Activated CD8-positive, alpha-beta memory T cell treated with anti-CD3 and anti-CD28 coated beads for 48 hours (primary cell): ENCODE measurements at places on chromosomes 3 and 15.

DNA sequence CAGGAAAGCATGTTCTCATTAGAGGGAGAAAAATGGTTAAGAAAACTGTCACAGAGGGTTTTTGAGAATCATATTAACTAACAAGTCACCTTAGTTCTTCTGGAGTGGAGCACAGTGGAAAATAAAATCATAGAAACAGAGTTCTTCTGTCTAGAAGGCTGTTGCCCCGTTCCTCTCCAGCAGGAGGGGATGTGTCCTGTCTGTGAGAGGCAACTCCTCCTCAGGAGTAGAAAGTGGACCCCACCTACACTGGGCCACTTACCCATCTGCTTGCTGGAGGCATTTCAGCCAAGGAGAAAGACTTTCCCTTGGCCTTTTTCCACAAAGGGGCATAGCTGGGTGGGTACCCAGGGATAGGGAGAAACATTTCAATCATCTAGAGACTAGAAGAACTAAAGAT lies 106.6 kb downstream of the SSR3 start:
- no peak for DNase-seq

DNA sequence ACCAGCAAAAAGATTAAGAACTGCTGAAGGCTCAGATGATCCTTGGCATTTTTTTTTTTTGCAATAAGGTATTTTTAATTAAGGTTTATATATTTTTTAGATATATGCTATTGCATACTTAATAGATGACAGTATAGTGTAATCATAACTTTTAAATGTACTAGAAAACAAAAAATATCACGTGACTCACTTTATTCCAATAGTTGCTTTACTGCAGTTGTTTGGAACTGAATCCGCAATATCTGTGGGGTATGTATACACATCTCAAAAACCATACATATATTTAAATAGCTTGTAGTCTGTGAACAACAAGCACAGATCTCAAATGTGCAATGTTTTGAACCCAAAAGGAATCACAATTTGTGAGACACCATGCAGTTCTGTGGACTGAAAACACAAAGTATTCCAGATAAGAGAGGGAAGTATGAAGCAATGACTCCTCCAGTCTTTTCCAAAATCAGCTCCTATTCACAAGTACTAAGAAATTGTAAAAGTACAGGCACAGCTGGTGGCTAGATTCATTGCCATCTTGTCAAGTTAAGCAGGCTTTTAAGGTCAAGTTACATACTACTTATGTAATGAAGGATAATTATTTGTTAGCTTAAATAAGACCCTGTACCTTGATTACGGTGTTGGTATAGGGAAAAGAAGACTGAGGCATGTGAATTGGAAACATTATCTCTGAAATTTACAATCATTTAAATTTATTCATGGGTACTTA lies 331.1 kb downstream of the TBC1D5 start:
- DNase-seq, result no peak

- DNase-seq, result no peak
These were observed 82.1 kb upstream of the POMGNT2 start for GRCh38 chr3:43187836-43188479.

- no peak for DNase-seq
These were observed 160.6 kb downstream of the STT3B start for GRCh38 chr3:31693346-31693745.

- peak; percentile 42 for DNase-seq
These were observed 27.2 kb upstream of the TNFSF10 start for GRCh38 chr3:172550347-172550943.

- DNase-seq, result no peak
These were observed 15.1 kb downstream of the CSPG4 start for GRCh38 chr15:75697523-75697922.

- no peak for DNase-seq
These were observed 10.2 kb downstream of the SLTM start for GRCh38 chr15:58923284-58923683.

DNA sequence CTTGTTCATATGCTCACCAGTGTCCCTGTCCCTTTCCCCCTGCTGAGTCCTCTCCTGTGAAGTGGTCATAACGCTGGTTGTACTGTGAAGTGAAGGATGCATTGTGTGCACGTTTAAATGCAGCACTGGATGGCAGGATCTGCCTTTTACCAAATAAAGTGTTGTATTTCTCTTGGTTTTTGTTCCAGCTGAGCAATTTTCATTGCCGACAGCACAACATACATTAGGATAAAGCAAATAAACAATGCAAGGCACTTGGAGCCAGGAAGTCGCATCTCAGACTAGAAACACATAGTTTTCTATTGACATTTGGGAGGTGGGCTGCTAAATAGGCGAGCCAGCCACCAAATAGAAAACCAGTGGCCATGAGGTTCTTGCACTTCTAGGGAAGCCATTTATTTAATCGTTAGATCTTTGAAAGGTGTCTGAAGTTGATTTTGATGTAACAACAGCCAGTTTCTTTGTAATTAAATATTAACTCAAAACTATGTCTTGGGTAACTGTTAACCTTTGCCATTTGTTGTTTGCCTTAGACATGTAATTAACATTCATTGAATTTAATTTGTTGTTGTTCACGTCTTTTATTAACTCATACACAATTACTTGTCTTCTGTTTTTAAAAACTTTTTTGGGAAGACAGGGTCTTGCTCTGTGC lies 185.3 kb downstream of the FNDC3B start:
- DNase-seq, result no peak

DNA sequence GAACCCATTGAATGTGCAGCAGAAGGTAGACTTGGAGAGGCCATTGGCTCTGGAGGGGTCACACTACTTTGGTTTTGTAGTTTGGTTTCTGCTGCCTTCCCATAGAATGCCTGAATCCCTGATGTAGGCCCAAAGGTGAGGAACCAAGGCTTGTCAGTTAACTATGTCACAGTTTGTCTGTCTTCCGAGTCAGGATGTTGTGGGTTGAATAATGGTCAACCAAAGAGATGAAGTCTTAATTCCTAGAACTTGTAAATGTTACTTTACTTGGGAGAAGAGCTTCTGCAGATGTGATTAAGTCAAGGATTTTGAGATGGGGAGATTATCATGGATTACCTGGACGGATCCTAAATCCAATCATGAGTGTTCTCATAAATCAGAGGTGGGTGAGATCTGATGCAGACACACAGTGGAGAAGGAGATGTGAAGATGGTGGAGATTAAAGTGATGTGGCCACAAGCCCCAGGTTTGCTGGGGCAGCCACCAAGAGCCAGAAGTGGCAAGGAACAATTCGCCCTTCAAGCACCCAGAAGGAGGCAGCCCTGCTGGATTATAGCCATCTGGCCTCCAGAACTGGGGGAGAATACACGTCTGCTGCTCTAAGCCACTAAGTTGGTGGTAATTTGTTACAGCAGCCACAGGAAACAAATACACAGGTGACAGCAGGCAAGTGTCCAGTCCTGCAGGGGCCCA lies 2.3 kb upstream of the CCR8 start:
- no peak for DNase-seq

- DNase-seq, result no peak
These were observed 143.6 kb downstream of the OTOL1 start for GRCh38 chr3:161640181-161640580.

- no peak for DNase-seq
These were observed 93.7 kb downstream of the SLC25A26 start for GRCh38 chr3:66314455-66314854.
